Activated CD4-positive, alpha-beta T cell treated with anti-CD3 and anti-CD28 coated beads, Interleukin-2, amount 50 U/mL, for 1 hour (primary cell): ENCODE measurements at places on chromosomes 12 and 14.

GRCh38 chr12:72036393-72036792 lies 97.7 kb downstream of the TPH2 start:
- DNase-seq = no peak

DNA sequence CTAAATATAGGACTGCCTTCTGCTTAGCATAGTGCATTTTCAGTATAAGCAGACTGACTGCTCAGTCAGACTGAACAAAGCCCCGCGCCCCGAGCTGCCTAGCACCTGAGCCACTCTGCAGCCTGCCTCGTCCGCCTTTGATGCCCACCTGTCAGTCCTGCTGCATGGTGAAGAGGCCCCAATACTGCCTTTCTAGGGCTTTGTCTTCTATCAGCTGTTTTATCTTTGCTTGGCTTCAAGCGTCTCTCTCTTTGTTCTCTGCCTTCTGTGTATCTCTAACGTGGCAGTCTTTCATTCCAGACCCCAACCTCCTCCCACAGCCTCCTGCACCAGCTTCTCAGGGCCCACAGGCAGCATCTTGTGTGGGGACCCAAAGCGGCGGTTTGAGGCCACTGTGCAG lies 1001.0 kb downstream of the VRK1 start:
- no peak for DNase-seq

DNA sequence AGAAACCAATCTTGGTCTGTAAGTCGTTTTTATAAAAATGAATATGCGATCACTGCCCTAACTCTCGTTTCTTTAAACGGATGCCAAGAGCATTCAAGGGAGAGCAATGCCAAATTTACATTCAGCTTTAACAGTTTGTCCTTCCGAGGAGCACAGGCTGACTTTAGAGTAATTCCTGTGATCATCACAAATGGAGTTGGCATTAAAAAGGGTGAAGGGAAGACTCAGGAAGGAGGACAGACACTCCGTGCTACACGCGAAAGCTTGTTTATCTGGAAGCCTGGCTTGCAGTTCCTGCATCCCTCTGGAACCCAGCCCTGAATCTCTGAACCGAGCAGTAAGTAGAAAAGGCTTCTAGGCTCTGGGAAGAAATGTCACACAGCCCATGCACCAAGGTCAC lies 78.4 kb downstream of the PAPOLA start:
- no peak for DNase-seq

DNA sequence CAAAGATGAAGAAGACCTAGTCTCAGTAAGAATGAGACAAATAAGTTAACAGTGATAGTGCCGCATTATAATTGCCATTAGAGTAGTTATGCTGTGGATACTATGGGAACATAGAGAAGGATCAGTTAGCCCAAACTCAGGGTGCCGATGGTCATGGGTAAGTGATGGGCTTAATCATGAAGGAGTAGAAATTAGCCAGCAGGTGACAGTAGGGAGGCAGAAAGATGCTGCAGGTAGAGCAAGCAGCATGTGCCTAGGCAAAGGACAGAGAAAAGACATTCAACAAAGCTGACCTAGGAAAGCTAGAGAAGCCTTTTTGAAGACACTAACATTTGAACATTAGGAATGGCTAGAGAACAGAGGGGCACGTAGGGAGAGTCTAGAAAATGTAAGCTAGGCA lies 30.6 kb upstream of the PTPRQ start:
- no peak for DNase-seq

DNA sequence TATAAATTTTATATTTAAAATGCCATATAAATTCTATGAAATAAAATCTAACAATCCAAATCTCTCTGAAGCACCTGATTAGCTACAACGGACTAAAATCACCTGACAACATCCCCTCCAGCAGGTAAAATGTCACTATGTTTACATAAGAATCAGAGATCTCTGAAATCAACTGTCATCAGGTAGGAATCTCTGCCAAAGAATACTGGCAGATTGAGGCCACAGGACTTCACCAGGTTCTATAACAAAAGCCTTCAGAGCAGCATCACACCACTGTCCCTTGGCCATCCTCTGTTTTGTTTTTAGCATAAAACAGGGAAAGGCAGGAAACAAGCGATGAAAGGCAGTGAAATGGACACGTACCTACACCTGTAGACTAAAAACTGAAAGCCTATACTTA lies 22.1 kb downstream of the FGD6 start:
- no peak for DNase-seq
